ENCODE measurements at places on chromosomes 7 and 10. TPM values are rescaled to one million over a fixed set of nuclear protein-coding genes. Genes with fewer than 3 reads are reported as not detected.

GNAT3 gene
- 2.0 TPM for total RNA-seq

VWC2 gene
- 1.2 TPM for total RNA-seq

GIMAP6 gene
- not detected for total RNA-seq

TEX36 gene
- total RNA-seq = not detected

FAS gene
- 0.69 TPM for total RNA-seq

RP9 gene
- total RNA-seq = 26.4 TPM
